DMS 273 treated with DMSO at 0.1 percent for 48 hours (cell line): ENCODE measurements at places on chromosomes 13 and 19.

DNA sequence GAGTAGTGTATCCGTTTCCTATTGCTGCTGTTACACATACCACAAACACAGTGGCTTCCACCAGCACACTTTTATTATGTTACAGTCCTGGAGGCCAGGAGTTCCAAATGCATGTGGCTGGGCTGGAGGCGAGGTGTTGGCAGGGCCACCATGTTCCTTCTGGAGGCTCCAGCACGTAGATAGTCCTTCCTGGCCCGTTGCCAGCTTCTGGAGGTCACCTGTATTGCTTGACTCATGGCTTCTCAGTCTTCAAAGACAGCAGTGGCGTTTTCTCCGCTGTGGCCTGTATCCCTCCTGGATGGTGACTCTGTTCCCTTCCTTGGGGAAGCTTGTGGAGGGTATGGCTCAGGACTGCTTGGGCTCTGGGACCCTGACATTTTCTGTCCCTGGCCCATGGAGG is 15.2 kb downstream of the ZNF473 start:
- DNase-seq: no peak

GRCh38 chr13:112934078-112934477 is 34.9 kb upstream of the MCF2L start:
- no peak for DNase-seq

DNA sequence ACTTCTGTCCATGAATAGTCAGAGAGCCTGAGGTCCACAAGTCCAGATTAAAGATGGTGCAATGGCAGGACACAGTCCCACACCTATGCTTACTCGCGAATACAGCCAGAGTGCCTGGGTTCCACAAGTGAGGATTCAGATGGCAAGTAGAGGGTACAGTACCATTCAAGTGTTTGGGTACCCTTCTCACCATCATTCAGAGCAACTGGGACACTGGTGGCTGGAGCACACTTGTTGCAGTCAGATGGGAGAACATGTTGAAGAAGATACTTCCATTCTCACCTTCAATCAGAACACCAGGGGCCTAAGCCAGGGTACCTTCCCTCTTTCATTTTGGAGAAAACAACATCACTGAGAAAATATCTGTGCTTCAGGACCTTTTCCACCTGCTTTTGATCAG is 43.7 kb upstream of the ZNF599 start:
- DNase-seq: no peak

DNA sequence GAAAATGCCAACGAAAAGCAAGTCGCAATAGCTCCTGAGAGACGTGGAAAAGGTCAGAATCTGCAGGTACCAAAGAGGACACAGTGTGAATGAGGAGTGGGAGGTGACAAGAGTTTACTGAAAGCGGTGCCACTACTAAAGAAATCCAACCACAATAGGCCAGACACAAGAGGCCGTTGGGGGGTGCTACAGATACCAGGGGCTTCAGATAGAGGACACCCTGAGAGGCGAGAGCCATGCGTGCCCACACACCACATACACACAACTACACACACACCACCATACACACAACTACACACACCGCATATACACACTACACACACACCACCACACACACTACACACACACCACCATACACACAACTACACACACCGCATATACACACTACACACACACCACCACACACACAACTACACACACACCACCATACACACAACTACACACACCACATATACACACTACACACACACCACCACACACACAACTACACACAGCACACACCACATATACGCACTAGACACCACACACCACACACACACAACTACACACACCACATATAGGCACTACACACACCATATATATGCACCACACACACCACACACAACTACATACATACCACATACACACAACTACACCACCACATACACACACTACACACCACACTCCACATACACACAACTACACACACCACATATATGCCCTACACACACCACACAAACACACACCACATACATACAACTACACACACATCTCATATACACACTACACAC is 28.5 kb downstream of the CRYL1 start:
- DNase-seq: no peak

GRCh38 chr13:27744801-27745200 is 47.5 kb upstream of the GSX1 start:
- no peak for DNase-seq

- DNase-seq: no peak
Observed at GRCh38 chr13:75217949-75218348, 264.0 kb downstream of the TBC1D4 start.

DNA sequence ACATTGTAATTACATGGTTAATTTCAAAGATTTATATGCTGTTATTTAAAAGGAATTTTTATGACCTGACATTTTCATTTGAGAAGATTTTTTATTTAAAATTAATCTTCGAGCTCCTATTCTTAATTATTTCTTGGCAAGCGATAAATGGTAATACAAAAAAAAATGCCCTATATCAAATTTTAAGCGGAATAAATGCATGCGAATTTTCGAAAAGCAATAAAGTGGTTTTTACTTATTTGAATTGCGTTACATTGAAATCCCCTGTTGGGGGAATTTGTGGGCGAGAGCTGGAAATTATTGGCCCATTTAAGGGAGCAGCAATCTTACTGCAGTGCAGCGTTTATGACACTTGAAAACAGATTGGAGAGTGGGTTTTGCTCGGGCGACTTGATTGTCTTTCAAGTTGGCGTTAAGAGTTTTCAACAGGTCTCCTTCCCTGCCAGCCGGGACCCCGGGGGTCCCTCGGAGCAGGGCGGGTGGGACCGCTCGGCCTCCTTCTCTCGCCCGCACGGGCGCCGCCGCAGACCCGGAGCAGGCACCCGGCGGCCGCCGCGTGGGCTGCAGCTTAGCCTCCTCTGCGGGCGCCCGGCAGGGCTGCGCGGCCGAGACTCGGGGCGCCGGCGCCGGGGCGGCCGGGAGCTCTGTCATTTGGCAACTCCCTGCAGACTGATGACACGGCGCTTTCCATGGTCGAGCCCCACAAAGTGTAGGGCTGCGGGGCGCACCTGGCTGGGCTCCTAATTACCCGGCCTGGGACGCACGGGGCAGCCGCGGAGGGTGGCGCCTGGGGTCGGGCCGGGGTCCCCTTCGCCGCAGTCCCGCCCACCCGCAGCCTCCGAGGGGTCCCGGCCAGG is 255.1 kb upstream of the SOX21 start:
- no peak for DNase-seq

GRCh38 chr19:54168174-54168917 is 4.6 kb downstream of the TMC4 start:
- peak; percentile 57 for DNase-seq

GRCh38 chr13:68940049-68940448 is 1167.6 kb upstream of the ATXN8OS start:
- no peak for DNase-seq

GRCh38 chr13:69948016-69948415 is 159.6 kb upstream of the ATXN8OS start:
- no peak for DNase-seq

DNA sequence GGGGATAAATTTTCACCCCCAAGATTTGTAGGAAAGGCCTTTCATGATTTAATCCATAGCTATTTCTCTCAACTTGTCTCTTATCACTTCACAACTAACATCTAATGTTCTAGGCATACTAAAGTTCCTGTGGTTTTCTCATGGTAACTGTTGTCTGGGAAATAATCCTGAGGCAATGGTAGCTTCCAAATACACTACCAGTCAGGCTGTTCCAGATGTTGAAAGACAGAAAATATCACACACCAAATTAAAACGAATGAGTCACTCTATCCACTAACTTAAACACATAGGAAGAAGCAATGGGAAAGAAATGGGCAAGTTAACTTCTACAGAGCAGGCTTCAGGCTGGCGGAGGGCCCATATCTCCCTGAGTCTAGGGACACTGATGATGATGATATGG is 77.7 kb upstream of the MYO16 start:
- no peak for DNase-seq

DNA sequence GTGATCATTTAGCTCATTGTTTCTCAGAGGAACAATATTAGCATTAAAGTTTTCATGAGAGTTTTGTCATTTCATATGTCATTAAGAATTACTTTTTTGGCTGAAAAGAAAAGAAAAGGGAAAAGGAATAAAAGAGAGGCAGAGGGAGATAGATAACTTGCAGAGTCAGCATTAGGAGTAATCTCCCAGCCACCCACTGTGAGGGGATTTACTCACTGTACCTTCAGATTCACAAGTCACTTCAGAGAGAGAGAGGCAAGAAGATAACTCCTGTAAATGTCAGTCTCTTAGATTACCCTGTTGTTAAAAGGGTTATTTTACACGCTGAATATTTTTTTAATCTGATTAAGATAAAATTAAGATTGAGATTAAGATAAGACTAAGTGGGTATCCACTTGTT is 125.2 kb downstream of the POU4F1 start:
- DNase-seq: no peak

DNA sequence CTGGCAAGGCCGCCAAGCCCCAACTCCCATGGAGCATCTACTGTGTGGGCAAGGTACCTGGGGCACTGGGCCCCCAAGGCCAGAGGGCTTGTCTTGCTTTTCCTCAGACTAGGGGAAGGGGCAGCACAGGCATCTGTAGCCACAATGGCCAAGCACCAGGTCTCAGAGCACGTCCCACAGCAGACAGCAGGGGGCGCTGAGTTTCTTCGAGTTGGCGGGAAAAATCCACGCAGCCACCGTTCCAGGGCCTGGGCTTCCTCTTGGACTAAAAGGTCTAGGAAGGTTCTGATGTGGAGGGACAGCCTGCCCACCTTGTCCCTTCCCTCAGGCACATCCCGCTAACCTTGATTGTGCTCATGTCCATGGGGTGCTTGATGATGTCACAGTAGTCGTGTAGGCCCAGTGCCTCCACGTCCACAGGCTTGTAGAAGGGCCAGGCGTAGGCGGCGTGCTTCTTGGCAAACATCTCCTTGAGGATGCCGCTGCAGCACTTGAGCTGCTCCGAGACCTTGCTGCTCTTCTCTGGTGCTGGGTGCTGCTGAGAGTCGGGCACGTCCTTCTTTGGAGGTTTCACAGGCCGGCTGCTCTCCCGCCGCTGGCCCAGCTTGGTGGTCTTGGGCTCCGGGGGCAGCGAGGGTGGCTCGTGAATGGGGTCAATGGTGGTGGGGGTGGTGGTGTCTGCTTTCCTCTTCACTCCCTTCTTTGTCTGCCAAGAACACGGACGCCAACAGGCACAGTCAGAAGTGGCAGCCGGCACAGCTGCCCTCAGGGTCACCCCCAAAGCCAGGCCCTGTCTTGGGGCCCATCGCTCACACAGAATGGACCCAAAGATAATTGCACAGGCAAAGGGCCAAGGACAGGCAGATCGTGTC is 32.0 kb upstream of the EPHX3 start:
- DNase-seq: peak; percentile 7

GRCh38 chr13:70842062-70842644 is 733.9 kb upstream of the KLHL1 start:
- DNase-seq: no peak

- no peak for DNase-seq
Observed at GRCh38 chr19:38692458-38693379, 45.3 kb downstream of the ACTN4 start.

DNA sequence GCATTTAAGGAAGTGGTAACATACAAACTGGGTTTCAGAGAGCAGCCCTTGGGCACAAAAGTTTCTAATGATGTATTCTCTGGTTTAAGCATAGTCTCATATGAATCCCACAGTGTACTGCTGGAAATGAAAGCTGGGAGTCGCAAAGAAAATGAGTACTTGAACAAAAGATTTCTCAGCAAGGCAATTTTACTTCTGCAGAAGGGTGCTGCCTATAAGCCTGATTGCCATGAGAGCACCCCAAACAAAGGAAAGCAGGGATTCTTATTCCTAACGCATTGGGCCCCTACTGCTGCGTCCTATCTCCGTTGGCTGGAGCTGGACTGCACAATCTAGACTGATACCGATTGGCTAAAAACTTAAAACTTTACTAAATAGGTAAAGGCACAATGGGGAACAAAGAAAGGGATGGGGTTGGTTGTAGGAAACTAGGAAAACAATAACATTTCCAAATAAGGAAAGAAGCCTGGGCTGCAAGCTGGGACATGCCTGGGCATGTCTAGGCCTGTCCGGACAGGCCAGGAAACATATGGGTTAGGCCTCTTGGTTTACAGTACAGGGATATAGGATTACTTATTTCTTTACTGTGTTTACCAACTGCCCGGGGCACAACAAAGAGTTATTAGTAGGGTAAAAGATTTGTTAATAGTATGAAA is 27.4 kb upstream of the VN1R4 start:
- no peak for DNase-seq

GRCh38 chr13:107289540-107289939 is 721.6 kb upstream of the ARGLU1 start:
- no peak for DNase-seq

DNA sequence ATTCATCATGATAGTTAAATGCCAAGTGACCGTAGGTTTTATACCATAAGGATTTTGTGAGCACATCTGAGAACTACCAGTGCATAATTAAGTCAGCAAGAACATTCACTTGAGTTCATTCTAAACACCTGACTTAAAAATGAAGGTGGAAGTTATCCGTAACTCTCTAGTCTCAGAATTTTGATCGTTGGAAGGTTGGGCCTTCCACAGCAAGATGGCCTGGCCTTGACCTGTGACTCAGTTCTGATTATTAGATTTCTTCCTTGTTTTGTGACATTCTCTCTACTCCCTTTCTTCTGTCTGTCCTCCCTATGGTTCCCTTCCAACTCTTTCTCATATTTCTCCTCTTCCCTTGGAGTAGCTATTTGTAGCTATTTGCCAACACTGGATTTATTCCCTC is 20.0 kb upstream of the WDFY2 start:
- DNase-seq: no peak
